Muscle of leg (tissue), 16 donors: ENCODE measurements at places on chromosomes 2 and 18. TPM values are rescaled to one million over a fixed set of nuclear protein-coding genes. Genes with fewer than 3 reads are reported as not detected.

DNA sequence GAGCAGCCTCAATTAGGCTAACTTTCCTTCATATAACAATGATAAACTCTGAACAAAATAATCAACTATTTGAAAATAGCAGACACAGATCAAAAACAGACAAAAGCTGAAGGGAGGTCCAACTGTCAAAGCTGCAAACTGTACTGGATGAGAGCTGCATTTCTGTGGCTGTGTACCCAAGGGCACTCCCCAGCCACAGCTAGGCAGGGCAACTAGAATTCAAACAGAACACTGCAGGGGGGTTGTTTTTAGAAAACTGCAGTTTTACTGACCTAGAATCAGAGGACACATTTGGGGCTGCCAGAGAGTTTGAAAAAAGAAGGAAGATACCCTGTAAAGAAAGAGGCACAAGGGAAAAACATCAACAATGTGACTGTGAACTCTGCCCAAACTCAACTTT lies 56.8 kb downstream of the SMAD2 start:
- no peak for DNase-seq

DNA sequence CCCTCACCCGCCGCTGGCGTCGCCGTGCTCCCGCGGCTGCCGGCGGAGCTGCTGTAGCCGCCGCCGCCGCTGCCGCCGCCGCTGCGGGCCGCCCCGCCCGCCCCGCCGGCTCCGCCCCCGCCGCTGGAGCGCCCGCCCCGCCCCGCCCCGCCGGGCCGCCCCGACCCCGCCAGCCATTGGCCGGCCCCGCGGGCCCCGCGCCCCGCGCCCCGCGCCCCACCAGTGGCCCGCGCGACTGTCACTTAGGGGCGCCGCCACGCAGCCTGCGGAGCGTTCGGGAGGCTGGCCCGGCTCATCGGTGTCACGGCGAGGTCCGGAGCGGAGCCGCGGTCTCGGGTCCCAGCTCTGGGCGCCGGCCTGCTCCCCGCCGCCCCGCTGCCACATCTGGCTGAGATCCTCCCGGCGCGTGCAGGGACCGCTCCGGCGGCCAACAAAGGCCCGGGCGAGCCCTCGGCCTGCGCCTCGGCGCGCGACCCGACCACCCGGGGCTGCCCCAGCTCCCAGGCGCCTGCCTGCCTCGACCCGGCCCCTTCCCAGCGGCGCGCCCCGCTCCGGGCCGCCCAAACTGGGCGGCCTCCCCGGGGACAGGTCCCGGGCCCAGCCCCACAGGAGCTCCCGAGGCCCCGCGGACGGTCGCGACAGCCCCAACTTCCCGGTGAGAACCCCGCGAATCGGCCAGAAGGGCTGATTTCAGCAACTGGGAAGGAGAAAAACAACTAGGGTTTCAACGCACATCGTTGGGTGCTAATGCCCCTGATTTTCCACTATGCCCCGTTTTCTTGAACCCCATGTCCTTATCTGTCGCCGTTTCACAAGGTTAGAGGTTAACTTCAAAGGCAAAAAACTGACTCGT lies at the start of gene MGAT4A:
MGAT4A (minus strand) TSS at position 92 of the 853 bp plus-strand sequence. CDS start 4,800 bp downstream, outside the sequence.
- peak; percentile 84 for DNase-seq

DNA sequence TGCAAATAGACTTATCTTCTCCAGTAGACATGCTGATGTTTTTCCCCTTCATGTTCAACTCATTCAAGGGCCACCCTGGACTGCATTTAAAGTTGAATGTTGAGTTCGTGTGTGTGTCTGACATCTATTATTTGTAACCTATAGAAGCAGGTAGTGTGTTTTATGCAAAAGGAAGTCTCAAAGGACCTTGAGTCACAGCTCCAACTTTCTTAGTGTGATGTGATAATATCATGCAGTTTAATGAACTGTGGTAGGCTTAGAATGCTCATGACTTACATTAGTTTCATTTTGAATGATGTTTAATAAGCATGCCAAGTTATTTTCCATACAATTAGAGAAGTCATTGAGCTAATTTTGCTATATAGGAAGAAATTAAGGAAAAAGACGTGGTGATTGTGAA lies 67.9 kb downstream of the CERS6 start:
- no peak for DNase-seq

Gene DNAH6
- 0.18 TPM for total RNA-seq

DNA sequence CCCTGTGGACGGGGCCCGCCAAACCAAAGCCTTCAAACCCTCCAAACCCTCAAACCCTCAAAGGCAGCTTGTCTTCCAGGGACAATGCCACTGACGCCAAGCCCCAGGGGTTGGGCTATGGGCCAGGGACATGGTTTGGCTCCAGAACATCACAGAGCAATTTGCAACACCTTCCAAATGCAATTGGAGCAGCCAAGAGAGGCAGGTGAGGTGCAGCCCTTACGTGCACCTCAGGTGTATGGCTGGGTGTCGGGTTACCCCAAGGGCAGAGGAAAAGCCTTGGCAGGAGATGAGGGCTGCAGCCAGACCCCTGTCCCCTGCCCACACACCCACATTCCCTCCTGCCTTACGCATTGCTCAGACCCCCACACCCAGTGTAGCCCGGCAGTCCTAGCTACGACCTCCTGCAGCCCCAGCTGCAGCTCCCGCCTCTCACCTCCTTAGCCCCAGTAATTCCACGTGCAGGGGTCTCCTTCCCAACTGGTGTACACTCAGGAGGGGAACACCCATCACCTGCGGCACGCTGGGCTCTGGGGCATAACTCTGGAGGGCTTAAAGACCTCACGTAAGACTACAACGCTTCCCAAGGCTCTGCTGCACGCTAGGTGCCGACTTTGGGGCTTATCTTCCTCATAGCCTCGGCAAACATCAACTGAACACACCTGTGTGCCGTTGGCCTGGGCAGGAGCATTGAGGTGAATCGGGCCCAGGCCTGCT lies 88.7 kb downstream of the TFCP2L1 start:
- DNase-seq: no peak

DNA sequence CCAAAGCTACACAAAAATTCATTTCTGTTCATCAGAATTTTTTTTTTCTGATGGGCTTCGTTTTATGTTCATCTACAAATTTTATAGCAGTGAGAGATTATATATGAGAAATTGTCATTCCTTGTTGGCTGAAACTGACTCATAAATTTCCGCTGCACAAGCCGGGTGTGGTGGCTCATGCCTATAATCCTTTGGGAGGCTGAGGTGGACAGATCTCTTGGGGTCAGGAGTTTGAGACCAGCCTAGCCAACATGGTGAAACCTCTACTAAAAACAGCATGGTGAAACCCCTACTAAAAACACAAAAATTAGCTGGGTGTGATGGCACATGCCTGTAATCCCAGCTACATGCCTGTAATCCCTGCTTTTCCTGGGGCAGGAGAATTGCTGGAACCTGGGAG lies 72.0 kb downstream of the PLEKHM3 start:
- no peak for DNase-seq

DNA sequence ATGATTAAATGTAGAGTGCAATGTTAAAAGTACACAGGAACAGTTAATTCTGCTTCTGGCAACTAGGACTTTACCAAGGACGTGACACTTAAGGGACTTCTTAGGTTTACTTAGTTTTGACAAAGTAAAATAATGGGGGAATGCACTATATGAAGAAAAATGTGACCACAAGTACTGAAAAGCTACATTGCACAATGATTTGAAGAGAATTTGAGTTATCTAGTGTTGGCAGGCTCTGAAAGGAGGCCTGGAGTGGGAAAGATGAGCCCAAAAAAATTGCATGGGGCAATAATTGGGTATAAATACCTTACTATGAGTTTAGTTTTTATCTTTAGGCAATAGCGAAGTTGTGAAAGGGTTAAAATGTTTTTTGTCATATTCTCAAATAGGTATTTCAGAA lies 173.7 kb downstream of the DOK6 start:
- no peak for DNase-seq

DNA sequence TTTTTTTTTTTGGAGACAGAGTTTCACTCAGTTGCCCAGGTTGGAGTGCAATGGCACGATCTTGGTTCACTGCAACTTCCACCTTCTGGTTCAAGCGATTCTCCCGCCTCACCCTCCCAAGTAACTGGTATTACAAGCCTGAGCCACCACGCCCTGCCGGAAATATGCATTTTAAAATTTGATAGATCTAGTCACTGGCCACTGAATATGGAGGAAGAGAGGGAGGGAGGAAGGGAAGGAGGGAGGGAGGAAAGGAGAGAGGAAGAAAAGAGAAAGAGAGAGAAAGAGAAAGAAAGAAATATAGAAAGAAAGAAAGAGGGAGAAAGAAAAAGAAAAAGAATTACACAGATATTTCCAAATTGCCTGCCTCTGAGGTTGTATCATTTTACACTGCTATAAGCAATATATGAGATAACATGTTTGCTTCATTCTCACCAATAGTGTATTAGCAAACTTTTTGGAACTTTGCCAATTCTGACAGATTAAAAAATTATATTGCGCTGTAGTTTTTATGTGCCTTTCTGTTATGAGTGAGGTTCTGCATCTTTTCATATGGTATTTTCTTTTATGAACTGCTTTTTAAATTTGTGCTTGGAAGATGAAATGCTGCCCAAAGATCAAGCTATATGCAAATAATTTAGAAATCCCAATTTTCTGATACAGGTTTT lies 161.2 kb upstream of the MAP3K20 start:
- no peak for DNase-seq

Gene YPEL5
- 33.4 TPM for total RNA-seq

DNA sequence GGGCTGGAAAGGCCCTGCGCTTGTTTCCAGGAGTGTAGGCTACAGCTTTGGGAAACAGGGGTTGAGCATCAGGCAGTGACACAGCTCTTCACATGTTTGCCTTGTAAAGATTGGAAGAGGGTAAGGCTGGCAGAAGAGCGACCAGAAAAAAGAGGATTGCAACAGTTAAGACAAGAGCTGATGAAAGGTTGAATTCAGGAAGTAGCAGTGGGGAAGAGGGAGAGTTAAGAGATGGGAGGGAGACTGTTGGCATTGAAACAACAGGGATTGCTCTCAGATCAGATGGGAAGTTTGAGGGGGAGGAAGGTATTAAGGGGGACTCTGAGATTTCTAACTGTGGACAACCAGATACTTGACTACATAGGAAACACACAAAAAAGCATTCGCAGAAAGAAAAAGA lies 96.9 kb downstream of the CTAGE1 start:
- DNase-seq: no peak

Gene RAD51AP2
- under 0.01 TPM for total RNA-seq

Gene MROH2A
- total RNA-seq: not detected

Gene ABCB11
- 0.04 TPM for total RNA-seq

Gene ALK
- 0.04 TPM for total RNA-seq

- DNase-seq: no peak
Measured at GRCh38 chr2:224155896-224156295, 116.8 kb upstream of the SERPINE2 start.

GRCh38 chr2:54468673-54469072 lies 12.5 kb downstream of the SPTBN1 start:
- DNase-seq: peak; percentile 78

DNA sequence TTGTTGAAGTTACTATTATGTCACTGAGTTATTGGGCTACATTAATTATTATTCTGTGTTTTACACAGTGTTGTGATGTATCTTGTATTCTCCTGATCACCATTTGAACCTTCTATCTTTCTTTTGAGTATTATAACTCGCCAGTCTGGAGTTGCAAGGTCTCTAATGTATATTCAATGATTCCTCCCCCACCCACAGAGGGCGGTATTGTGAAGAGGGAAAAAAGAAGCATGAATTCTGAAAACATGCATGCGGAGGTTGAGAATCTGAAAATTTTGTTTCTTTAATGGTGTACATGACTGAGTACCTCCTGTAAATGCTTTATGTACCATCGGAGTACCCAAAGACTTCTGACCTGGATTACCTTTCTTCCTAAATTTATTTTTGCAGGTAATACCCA lies 266.6 kb downstream of the NR4A2 start:
- DNase-seq: no peak

DNA sequence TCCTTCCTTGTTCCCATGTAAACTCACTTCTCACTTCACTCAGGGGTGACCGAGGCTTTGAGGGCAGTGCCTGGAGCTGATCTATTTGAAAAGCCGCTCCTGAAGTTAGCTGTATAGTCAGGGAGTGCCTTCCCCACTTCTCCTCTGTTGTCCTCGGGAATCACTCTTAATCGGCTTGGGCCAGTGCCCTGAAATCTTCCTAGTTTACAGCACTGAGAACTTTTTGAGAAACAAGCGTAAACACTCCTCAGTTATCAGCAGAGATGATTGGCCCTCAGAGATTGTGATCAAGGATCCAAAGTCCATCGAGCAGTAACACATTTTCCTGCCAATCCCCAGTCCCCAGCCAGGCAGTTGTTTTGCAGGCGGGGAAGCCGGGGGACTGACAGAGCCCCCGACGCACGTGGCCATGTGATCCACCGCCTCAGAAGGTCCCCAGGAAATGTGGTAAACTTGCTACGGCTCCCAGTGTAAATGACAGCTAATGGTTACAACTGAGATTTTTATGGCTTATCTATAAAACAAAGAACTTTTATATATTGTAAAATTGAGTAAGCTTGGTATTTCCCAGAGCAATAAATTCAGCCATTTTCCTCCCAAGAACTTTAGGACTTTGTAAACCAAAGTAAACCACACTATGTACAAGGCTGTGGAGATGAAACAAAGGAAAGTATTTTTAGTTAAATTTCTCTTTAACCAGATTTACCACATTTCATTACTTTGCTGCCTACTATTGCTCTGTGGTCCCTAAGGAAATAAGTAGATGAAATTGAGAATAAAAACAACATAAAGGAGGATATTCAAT lies 53.5 kb downstream of the C18orf63 start:
- DNase-seq: peak; percentile 78

- peak; percentile 58 for DNase-seq
Measured at GRCh38 chr18:21110713-21111345, 784 bp downstream of the ROCK1 start.

Gene CEBPZOS
- total RNA-seq: 27.2 TPM

Gene ADD2
- total RNA-seq: 0.98 TPM

DNA sequence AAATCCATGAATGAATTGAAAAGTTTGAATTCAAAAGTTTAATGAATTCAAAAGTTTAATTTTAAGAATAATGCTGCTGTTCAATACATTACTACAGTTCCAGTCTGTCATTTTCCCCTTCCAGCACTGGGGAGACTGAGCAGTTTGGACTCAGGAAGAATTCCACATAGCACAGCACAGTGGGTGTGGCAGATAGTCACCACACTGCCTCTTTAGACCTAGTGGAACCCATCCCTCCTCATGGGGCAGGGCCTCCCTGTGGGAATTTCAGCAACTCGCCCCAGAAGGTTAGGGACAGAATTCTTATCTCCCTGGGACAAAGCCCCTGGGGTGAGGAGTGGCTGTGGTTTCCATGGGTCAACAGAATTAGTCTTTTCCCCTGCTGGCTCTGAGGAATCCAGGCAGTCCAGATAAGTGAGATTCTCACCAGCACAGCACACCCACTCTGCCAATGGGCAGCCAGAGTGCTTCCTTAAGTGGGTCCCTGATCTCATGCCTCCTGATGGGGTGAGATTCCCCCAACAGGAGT lies 442.0 kb upstream of the SYT4 start:
- DNase-seq: no peak

- peak; percentile 74 for DNase-seq
Measured at GRCh38 chr2:28986429-28986828, 5.3 kb downstream of the TOGARAM2 start.

GRCh38 chr2:132747046-132747445 lies 77.0 kb upstream of the LYPD1 start:
- DNase-seq: no peak

Gene SERPINB12
- total RNA-seq: 0.62 TPM

DNA sequence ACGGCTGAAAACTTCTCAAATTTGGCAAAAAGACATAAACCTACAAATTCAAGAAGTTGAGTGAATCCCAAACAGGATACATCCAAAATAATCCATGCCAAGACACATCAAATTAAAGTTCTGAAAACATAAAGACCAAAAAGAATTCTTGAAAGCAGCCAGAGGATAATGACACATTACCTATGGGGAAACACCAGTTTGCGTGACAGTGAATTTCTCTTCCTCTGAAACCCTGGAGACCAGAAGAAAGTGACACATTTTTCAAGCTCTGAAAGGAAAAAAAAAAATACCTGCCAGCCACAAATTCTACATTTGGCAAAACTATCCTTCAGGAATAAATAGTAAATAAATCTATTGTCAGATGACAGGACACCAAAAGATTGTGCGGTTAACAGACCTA lies 86.0 kb upstream of the AFF3 start:
- peak; percentile 47 for DNase-seq
